DMS 273 treated with DMSO at 0.1 percent for 48 hours (cell line): ENCODE measurements at places on chromosomes 3 and 15.

- no peak for DNase-seq
Observed at GRCh38 chr15:70181626-70182255, 84.0 kb upstream of the TLE3 start.

GRCh38 chr3:141898908-141899307 is 22.5 kb downstream of the ATP1B3 start:
- DNase-seq, result no peak

GRCh38 chr3:123686251-123686650 is 101.4 kb upstream of the HACD2 start:
- no peak for DNase-seq

- DNase-seq, result no peak
Observed at GRCh38 chr3:101212730-101213129, 107.6 kb downstream of the IMPG2 start.

GRCh38 chr3:192106543-192106942 is 620.8 kb downstream of the FGF12 start:
- DNase-seq, result no peak

DNA sequence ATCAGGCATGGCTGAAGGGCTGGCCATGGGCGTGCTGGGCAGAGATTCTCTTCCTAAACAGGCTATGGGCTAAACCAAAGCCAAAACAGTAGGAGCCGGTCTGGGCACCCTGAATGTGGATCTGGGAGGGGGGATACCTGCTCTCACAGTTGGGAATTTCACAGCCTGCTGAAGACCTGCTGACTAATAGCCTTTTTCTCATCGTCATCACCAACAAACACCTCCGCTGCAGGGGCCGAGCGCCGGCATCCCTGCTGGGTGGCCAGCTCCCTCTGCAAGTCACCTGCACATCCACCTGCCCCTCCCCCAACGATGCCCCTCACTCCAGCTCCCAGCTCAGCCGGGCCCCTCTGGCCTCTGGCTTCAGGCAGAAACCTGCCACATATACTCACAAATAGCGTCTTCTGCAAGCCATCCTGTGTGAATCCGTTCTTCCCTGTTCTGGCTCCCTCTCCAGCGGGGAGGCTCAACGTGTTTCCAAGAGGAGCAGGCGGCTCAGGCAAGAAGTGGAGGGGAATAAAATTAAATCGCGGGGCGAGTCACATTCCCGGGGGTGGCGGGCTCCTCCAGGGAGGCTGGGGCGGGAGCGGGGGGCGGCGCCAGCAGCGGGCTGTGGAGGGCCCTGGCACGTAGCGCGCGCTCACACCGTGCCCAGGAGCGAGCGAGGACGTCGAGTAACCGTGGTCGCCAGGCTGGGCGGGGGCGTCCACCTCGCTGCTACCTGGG is 466 bp downstream of the IQSEC1 start:
- DNase-seq, result no peak

DNA sequence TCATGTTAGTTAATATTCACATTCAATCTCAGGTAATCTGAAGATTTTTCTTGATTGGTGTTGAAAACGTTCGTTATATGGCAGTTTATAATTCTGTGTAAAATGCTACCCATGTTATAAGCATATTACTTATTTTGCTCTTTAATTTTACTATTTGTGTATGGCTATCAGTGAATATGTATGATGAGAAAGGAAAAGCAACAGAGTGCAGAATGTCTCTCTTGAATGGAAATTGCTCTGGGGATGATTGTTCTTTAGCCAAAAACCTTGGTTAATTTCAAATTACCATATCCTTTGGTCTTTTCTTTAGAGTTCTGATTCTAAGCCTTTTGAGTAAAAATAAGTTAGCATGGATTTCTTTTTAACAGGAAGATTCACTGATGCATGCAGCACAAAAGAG is 2.5 kb downstream of the SERPINI1 start:
- no peak for DNase-seq

DNA sequence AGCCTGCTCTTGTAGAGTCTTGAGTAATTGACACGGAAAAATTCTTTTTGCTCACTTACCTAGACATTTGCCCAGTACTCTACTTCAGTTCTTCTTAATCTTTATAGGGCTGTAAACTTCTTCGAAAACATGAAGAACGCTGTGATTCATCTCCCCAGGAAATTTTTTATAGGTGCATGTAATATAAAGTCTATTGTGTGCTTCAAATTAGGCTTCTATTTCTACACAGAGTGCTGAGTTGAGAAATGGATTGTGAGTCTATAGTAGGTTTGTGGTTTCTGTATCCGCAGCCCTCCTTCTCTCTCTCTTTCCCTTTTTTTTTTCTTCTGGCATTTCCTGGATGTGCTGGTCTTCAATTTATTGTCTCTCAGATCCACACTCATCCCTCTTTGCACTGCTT is 183.3 kb upstream of the DCBLD2 start:
- DNase-seq, result no peak

- DNase-seq, result peak; percentile 79
Observed at GRCh38 chr15:57537072-57537471, 54.6 kb upstream of the MYZAP start.

DNA sequence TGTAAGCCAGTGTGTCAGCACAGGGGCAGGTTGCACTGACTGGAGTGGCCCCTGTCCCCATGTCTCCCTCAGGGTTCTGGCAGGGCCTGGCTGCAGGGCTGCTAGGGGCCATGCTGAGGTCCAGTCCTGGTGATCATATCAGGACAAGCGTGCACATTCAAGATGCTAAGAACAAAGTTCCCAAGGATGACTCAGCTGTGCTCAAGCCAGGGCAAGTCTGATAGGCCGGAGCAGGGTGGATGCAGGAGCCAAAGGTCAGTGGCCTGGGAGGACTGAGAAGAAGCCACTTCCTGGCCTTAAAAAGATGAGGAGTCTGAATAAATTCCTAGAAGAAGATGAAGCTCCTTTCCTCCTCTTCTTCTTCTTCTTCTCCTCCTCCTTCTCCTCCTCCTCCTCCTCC is 353.2 kb downstream of the AGBL1 start:
- no peak for DNase-seq

- DNase-seq, result no peak
Observed at GRCh38 chr3:47901280-47901833, 98.4 kb downstream of the DHX30 start.

GRCh38 chr3:43296565-43296964 is 10.2 kb downstream of the SNRK start:
- no peak for DNase-seq

GRCh38 chr15:53709821-53710220 is 49.6 kb downstream of the WDR72 start:
- DNase-seq, result no peak

- DNase-seq, result no peak
Observed at GRCh38 chr15:61889706-61890105, 170.5 kb downstream of the VPS13C start.
